ENCODE measurements at places on chromosomes 16 and 17. TPM values are rescaled to one million over a fixed set of nuclear protein-coding genes. Genes with fewer than 3 reads are reported as not detected.

The CNGB1 gene
- polyA plus RNA-seq = not detected

The OR3A3 gene
- polyA plus RNA-seq = 0.12 TPM

The KRTAP16-1 gene
- polyA plus RNA-seq = not detected

The MYLK3 gene
- polyA plus RNA-seq = 1.8 TPM

The SAMD14 gene
- polyA plus RNA-seq = 17.9 TPM

The CHST4 gene
- polyA plus RNA-seq = 0.53 TPM

All from renal pelvis (tissue), 12 donors.